ENCODE measurements at places on chromosomes 6 and 20.

- DNase-seq, result no peak
These were observed 159.5 kb upstream of the MAFB start for GRCh38 chr20:40848526-40848925.

DNA sequence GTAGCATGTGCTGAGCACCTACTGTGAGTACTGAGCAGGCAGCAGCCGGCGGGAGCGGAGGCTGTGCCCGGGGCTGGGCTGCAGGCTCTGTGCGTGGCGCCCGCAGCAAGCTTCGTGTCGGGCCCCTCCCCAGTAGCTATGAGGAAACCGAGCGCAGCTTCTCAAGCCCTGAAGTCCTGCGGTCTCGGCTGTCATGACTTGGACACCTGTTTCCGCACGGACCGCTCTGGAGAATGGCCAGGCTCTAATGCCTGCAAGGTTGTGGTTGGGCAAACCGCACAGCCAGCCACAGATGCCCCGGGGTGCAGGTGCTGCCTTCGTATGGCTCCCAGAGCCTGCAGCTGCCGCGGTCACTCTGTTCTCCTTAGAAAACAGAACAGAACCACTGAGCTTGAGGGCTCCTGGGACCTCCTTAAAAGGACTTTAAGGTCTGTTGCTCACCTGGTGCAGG, 33.7 kb downstream of the PYGB start:
- DNase-seq, result no peak

DNA sequence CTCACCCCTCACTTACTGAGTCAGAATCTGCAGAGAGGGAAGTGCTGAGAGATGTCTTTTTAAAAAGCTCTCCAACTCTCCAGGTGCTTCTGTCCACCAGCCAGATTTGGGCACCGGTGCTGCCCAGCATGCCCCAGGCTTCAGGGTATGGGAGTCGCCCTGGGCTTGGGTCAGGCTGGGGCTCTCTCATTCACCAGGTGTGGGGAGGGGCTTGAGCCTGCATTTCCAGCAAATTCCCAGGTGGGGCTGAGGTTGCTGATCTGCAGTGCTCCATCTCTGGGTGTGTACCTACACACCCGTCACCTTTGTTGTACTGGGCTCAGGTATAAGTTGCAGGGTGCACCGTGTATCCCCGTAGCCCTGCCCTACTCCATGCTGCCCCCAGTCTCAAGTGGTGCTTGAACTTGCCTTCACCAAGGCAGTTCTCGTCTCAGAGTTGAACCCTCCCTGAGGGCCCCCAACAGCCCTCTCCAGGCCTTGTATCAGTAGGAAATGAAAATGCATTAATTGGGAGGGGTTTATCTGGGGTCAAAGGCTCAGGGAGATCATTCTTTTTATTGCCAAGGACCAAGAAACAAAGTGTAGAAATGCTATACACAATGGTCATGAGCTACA, 23.5 kb downstream of the PPP1R3G start:
- DNase-seq, result no peak

DNA sequence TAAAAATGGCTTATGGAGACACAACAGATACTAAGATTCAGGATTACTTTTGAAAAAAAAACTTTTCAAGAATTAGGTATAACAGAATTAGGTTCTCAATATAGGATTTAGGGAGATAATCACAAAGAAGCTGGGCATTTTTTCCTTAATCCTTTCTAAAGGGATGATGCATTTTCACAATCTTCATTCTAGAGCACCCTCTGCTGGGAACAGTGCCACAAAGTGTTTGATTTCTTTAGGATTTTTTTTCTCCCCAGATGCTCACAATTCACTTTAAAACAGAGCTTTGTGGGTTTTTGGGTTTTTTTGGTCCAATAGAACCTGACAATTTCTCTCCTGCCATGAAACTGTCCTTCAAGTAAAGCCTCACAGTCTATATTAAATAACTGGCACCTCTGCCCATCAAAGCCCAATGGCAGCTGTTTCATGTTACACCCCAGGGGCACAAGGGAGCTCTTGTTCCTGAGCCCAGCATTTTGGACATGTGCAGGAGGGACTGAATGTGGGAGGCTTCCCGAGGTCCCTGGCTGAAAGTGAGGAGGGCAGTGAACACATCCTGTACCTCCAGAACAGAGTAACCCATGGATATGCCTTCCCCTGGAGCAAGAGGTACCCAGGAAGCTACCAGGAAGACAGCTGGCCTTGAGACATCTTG, 39.7 kb downstream of the PREP start:
- DNase-seq, result no peak

DNA sequence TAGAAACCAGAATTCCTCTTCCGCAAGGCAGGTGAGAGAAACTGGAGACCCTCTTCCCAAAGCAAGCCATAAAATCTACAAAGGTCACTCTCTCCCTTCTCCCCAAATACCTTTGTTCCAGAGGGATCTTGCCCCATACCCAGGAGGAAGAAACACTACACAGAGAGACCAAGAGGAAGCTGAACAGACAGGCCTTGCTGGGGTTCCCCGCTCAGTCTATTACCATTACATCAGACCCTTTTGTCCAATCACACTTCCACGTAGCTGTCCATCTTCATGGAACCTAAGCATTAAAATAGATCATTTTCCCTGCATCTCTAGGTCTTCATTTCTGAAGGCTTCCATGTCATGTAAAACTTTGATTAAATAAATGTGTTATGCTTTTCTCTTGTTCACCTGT, 32.1 kb downstream of the METTL24 start:
- DNase-seq, result no peak

- DNase-seq, result no peak
These were observed 95.2 kb downstream of the KIF13A start for GRCh38 chr6:17892097-17892686.

- no peak for DNase-seq
These were observed 29.0 kb downstream of the CD83 start for GRCh38 chr6:14146506-14147096.

GRCh38 chr20:43960231-43960630, 45.6 kb downstream of the TOX2 start:
- no peak for DNase-seq

- DNase-seq, result no peak
These were observed 26.3 kb downstream of the PRDM1 start for GRCh38 chr6:106112433-106112832.

- no peak for DNase-seq
These were observed 43.4 kb upstream of the LRRC1 start for GRCh38 chr6:53751417-53751816.

- DNase-seq, result no peak
These were observed 22.7 kb upstream of the TMEM181 start for GRCh38 chr6:158536891-158537798.

- no peak for DNase-seq
These were observed 24.6 kb downstream of the DSTN start for GRCh38 chr20:17594443-17594842.

GRCh38 chr20:43953919-43954592, 39.4 kb downstream of the TOX2 start:
- no peak for DNase-seq

- no peak for DNase-seq
These were observed 3.9 kb upstream of the KIAA0408 start for GRCh38 chr6:127463056-127463455.

DNA sequence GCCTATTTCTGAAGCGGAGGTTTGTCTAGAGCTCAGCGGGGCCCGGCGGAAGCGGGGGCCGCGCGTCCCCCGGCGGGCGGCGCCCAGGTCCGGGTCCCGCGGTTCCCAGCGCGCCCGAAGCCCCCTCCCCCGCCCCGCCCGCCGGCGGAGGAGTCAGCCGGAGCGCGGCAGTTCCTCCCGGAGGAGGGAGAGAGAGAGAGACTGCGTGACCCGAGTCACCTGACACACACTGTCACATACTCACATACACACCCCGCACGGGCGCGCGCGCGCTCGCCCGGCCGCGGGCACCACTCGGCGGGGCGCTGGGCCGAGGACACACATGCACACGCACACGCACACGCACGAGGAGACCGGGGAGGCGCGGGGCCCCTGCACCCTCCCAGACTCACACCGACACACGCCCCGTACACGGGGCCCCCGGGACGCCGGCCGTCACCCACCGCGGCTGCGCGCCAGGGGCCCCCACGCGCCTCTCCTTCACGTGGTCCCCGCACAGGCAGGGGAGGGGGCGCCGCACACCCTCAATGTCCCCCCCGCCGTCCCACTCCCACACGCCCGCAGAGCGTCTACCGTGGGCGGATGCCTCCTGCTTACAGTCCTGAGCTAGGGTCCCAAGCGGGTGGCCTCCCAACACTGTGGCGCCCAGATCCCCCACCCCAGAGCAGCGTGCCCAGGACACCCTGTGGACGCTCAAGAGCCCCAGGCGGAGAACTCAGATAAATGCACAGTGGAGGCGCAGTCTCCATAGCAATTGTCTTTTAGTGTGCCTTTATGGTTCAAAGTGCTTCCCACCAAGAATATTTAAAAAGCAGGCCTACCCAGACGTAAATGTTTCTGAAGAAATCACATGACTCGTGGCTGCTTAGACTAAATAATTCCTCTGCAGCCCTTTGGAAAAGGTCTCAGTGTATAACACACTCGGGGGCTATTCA, at the start of gene RRAGD:
RRAGD (minus strand) TSS at position 203 of the 935 bp plus-strand sequence. CDS start 280 bp downstream, outside the sequence.
- peak; percentile 17 for DNase-seq

- DNase-seq, result no peak
These were observed 1349.8 kb upstream of the GJE1 start for GRCh38 chr6:140782941-140783340.

- DNase-seq, result no peak
These were observed 69.5 kb downstream of the TTLL2 start for GRCh38 chr6:167394339-167394738.

DNA sequence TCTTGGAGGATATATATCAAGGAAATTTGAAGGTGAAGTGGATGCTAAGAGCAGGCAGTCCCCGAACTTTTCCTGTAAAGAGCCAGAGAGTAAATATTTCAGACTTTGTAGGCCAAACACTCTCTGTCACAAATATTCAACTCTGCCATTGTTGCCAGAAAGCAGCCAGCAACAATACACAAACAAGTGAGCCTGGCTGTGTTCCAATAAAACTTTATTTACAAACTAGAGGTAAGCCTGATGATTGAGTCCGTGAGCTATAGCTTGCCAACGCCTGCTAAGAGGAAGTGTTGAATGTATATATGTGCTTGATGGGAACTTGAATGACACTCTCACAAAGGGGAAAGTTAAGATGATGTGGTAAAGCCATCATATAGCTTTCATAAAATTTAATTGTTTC, 166.0 kb upstream of the PLN start:
- no peak for DNase-seq

- DNase-seq, result no peak
These were observed 12.0 kb downstream of the LPIN3 start for GRCh38 chr20:41352666-41353065.

- DNase-seq, result no peak
These were observed 937 bp downstream of the TAF8 start for GRCh38 chr6:42051268-42051653.

GRCh38 chr6:143806282-143807102, 36.6 kb upstream of the LTV1 start:
- no peak for DNase-seq

DNA sequence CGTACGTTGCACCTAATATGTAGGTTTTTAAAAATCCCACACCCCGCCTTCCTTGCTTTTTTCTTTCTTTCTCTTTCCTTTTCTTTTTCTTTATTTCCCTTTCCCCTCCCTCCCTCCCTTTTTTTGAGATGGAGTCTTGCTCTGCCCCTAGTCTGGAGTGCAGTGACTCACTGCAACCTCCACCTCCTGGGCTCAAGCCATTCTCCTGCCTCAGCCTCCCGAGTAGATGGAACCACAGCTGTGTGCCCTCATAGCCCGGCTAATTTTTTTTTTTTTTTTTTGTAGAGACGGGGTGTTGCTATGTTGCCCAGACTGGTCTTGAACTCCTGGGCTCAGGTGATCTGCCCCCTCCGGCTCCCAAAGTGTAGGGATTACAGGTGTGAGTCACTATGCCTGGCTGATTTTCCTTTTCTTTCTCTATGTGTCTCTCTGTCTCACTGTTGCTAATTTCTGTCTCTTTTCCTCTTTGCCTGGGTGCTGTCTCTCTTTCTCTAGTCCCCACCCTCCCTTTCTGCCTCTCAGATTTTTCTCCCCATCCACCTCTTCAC, 61.2 kb downstream of the SRC start:
- DNase-seq, result no peak

DNA sequence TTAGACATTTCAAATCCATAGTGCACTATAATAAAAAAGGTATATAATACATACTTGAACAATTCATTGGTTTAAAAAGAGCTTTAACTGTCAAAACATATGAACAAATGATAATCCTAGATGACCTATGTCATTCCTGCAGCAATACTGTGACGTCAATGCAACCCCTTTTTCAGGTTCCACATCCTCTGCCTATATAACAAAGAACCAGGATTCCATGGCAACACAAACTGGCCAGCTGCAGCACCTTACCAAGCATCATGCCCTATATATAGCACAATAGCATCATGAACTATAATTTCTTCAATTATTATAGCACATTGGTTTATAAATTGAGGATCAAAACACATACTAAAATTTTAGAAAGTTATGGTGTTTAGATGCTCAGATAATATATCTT, 578 bp upstream of the PTCHD4 start:
- DNase-seq, result no peak

DNA sequence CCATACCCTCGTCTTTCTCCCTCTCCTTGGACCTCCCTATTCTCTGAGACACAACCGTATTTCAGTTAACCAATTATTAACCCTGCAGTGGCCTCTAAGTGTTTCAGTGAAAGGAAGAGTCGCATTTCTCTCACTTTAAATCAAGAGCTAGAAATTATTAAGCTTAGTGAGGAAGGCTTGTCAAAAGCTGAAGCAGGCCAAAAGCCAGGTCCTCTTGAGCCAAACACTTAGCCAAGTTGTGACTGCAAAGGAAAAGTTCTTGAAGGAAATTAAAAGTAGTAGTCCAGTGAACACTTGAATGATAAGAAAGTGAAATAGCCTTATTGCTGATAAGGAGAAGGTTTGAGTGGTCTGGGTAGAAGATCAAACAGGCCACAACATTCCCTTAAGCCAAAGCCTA, 58.3 kb downstream of the SNX9 start:
- DNase-seq, result no peak

DNA sequence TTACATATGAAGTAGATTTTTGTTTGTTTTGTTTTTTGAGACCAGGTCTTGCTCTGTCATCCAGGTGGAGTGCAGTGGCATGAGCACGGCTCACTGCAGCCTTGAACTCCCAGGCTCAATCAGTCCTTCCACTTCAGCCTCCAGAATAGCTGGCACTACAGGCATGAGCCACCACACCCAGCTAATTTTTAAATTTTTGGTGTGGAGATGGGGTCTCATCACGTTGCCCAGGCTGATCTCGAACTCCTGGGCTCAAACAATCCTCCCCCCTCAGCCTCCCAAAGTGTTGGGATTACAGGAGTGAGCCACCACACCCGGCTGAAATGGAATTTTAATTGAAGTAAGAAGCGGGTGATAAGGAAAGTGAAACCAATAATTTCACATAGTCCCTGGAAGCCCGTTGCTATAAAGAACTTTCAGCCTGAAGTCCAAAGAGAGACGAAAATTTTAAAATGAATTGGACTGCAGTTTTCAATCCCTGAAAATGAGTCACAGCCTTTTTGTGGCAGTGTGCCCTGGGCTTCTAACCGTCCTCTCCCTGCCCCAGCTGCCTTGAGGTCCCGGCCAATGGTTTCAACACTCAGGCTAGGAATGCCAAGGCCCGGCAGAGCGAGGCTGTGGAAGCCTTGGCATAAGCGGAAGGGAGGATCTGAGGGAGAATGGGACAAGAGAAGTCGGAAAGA, 757 bp downstream of the RAET1E start:
- no peak for DNase-seq

- DNase-seq, result no peak
These were observed 116.8 kb downstream of the CDC5L start for GRCh38 chr6:44504301-44504791.

GRCh38 chr6:27332692-27333641, 20.9 kb upstream of the POM121L2 start:
- DNase-seq, result no peak

All from cortex of kidney (tissue), 1 donor.